WTC11 (cell line): ENCODE measurements at places on chromosomes 7 and 10. TPM values are rescaled to one million over a fixed set of nuclear protein-coding genes. Genes with fewer than 3 reads are reported as not detected.

DNA sequence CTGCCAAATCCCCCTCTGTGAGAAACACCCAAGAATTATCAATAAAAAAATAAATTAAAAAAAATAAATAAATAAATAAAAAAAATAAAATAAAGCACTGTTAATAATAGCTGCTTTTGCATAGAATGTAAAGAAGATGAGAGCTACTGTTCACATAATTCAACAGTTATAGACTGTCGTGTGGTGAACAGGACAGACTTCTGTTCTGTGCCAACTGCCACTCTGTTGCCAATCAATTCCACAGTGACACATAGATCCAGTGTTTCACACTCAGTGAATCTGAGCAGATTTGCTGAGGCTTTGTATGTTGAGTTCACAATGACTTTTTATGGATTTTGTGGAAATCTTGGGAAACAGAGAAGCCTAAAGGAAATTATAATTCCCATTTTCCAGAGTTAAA, 14.9 kb downstream of the ARHGAP19 start:
- no peak for DNase-seq

GRCh38 chr7:50591480-50592438, 26.6 kb upstream of the DDC start:
- DNase-seq: no peak

GRCh38 chr7:47088329-47089067, 493.4 kb downstream of the TNS3 start:
- DNase-seq: peak; percentile 70

- no peak for DNase-seq
Observed at GRCh38 chr10:74977913-74978847, 133.3 kb upstream of the SAMD8 start.

DNA sequence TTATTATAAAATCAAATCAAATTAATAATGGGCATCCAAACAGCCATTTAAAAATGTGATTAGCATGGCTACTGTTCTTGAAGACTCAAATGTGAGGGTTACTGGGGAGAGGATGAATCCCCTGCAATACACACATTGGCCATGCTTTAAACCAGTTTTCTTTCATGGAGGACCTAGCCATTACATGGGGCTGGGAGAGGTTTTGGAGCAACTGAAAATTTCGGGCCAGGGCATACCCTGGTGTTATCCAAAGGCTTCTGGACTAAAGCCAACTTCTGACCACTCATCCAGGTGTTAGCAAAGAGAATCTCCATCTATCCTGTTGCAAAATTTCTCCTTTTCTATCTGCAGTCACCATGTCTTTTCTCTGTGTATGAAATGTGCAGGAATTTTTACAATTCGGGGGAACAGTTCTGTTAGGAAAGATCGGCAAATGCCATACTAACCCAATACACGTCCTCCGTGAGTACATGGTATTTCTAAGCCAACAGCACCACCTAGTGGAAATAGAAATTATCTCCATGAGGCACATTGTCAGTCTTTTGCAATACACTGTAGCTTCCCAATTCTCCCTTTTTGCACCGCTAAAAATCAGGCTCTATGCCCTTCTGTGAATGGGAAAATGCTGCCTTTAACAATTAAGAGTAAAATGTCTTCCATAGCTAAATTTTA, 47.0 kb upstream of the ZNF107 start:
- DNase-seq: no peak

- DNase-seq: no peak
Observed at GRCh38 chr7:28332046-28332445, 80.3 kb upstream of the CREB5 start.

- no peak for DNase-seq
Observed at GRCh38 chr7:46939558-46939957, 642.4 kb downstream of the TNS3 start.

- no peak for DNase-seq
Observed at GRCh38 chr7:123867225-123867624, 22.3 kb downstream of the HYAL4 start.

DNA sequence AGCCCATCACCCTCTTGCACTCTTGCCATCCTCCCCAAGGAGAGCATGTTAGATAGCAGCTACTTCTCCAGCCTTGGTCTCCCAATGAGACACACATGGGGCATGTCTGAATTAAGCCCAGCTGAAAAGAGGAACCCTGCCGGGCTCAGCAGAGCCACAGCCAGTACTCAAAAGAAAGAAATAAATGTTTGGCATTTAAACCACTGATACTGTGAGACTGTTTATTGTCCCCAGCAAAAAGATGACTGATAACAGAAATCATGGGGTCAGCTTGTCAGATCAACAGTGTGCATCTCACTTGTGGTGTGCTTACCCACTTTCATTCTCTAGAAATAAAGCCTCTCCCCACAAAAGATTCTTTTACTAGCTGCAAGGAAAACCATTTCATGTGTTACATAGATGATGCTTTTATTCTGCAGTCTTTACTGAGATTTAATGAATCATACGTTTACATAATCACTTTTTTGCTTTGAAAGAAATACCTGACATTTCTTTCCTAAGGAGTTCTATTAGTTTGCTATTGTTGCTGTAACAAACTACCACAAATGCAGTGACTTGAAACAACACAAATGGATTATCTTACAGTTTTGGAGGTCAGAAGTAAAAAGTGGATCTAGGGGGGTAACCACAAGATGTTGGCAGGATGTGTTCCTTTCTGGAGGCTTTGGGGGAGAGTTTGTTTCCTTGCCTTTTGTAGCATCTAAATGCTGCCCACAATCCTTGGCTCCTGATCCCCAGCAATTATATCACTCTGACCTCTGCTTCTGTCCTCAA, 20.9 kb downstream of the ANKRD7 start:
- DNase-seq: no peak

- no peak for DNase-seq
Observed at GRCh38 chr10:31701546-31701945, 227.1 kb downstream of the ARHGAP12 start.

DNA sequence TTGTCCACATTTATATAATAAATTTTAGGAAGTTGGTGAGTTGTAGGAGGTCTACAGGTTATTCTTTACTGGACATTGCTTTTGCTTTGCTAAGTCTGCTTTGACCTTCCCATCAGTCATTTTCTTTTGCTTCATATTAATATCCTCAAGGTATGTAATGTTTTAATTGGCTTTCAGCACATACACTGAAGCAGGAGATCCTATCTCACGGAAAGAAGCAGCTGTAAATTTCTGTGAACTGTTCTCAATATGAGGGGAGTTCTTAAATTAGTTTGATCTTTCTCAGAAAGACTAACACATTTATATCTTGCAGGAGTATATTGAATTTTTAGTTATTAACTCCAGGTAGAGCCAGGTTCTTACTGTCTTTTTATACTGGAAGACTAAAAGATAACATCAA, 856.5 kb downstream of the GATA3 start:
- DNase-seq: no peak

- DNase-seq: no peak
Observed at GRCh38 chr10:84626397-84627087, 298.2 kb downstream of the CCSER2 start.

- no peak for DNase-seq
Observed at GRCh38 chr7:5824297-5824610, 42.8 kb upstream of the RNF216 start.

DNA sequence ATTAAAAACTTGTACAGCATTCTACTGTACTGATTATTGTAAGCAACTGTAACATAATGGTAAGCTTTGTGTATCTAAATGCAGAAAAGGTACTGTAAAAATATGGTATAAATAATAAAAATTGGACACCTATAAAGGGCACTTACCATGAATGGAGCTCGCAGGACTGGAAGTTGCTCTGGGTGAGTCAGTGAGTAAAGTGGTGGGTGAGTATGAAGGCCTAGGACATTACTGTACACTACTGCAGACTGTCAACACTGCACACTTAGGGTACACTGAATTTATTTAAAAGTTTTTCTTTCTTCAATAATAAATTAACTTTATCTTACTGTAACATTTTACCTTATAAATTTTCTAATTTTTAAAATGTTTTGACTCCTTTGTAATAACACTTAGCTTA, 118.6 kb upstream of the ASAH2 start:
- DNase-seq: no peak

DNA sequence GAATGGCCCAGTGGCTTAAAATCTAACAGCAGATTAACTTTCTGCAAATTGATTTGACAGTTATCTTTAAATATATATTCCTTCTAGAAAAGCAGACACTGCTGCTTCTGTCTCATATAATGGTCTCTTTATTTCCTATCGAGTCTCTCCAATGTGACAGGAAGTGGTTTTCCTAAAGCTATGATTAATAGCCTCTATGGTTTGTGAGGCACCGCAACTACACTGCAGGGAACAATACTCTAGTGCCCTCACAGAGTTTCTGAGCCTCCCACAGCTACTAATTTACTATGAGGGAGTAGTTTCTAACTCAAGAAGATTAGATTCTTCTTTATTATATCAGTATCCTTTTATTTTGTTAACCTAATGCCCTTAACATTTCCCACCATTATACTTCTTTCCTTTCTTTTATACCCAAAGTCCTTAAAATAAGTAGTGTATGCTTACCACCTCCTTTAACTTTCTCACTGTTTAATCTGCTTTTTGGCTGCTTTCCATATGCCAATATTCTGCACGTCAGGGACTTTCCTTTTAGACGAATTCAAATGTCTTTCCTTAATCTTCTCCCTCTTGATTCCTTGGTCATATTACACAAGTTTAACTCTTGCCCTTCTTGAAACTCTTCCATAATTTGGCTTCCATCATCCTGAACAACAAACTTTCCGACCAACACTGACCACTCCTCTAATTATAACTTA, 23.8 kb upstream of the AHR start:
- no peak for DNase-seq

DNA sequence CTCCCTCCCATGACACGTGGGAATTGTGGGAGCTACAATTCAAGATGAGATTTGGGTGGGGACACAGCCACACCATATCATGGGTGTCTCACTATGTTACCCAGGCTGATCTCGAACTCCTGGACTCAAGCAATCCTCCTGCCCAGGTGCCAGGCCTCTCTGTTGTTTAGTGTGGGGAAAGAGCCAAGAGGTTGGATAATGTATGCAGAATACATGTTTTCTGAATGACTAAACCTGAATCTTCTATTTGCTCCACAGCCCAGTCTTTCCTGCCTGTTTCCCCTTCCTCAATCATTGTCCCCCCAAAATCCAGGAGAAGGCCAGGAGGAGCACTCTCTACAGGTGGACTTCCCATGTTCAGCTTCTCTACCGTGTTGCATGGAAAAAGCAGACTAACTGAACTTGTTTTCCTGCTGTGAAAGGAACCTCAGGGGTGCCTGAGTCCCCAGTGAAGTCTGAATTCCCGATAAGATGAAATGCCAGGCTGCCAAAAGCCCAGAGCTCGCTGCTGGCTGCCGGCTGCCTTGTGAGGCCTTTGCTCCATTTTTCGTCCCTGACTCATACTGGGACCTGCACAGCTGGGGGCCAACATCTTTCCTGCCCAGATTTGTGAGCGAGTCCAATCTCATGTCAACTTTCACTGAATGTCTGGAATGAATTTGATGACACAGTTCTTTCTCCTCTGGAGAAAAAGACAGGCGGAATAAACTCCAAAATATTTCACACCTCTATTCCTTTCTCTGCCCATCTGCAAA, 588.0 kb downstream of the CALN1 start:
- no peak for DNase-seq

GRCh38 chr10:89440226-89441009, 26.1 kb downstream of the IFIT5 start:
- DNase-seq: no peak

DNA sequence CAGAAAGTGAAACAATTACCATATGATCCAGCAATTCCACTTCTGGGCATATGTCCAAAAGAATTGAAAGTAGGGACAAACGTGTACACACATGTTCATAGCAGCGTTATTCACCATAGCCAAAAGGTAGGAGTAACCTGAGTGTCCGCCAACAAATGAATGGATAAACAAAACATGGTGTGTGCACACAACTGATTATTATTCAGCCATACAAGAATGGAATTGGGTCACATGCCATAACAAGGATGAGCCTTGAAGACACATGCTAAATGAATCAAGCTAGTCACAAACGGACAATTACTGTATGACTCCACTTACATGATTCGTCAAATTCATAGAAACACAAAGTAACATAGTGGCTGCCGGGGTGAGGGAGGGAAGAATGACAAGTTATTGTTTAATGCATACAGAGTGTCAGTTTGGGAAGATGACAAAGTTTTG, 4.1 kb upstream of the OIT3 start:
- DNase-seq: no peak

GRCh38 chr7:25105911-25106310, 19.1 kb downstream of the CYCS start:
- no peak for DNase-seq

DNA sequence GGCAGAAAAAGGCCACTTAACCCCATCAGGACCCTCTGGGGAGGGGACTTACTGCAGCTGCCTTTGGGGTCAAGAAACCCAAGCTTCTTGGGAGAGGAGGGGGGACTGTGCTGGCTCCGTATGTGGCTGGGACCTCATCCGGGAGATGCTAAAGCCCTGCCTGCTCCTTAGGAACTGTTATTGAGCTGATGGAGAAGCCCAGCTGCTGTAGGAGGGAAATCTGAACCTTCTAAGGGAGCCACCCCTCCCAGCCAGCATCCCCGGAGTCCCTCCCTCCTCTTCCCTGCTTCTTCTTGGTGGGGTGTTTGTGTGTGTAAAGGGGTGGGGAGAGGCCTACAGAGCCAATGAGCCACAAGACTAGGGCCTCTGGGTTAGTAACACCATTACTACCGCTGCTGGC, 8.2 kb downstream of the KCNIP2 start:
- no peak for DNase-seq

- DNase-seq: peak; percentile 93
Observed at GRCh38 chr7:73770002-73770859, at the start of gene CLDN3. Gene CLDN3, minus strand, starts transcription at chr7:73770270. Its CDS starts 221 bp downstream, at chr7:73770049.

LIPA gene
- total RNA-seq: 32.9 to 47.3 TPM (median 37.8 TPM) in 3 replicates

MPP7 gene
- 7.7 to 9.8 TPM (median 9.1 TPM) in 3 replicates for total RNA-seq

HGF gene
- 0.32 to 0.76 TPM (median 0.72 TPM) in 3 replicates for total RNA-seq

MMD2 gene
- total RNA-seq: 0.09 TPM in 1 of 3 replicates, not detected in the others

OPN4 gene
- not detected in 3 replicates for total RNA-seq

STRIP2 gene
- 6.5 to 7.7 TPM (median 7.6 TPM) in 3 replicates for total RNA-seq

SH2D4B gene
- 0.04 to 0.09 TPM in 2 of 3 replicates, not detected in the other for total RNA-seq

A1CF gene
- total RNA-seq: 0.07 to 0.21 TPM (median 0.07 TPM) in 3 replicates

SERPINE1 gene
- total RNA-seq: 1.1 to 2.6 TPM (median 2.2 TPM) in 3 replicates

NUPR2 gene
- not detected in 3 replicates for total RNA-seq

COPS6 gene
- 118 to 124 TPM (median 119 TPM) in 3 replicates for total RNA-seq

PTPRZ1 gene
- 105 to 114 TPM (median 107 TPM) in 3 replicates for total RNA-seq
